Liver (tissue), 10 donors: ENCODE measurements at places on chromosomes 12 and 14.

- DNase-seq = peak; percentile 44
Observed at GRCh38 chr14:49641697-49642129, 6.7 kb upstream of the DNAAF2 start.

- DNase-seq = no peak
Observed at GRCh38 chr14:57574617-57575288, 81.1 kb upstream of the CCDC198 start.

DNA sequence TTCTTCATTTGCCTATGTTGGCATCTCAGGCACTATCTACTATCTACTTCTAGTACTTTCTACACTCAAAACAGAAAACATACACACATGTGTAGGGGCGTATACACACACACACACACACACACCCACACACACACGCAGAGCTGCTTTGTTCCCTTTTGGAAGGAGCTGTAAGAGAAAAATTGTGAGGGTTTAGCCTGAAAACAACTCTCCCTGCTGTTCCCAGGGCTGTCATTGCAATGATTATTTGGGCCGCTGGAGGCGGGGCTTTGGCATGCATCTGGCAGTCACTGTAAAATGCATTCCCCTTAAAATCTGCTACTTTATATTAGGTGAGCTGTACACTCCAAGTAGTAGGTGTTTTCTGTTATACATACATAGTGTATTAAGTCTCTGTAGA lies 29.1 kb upstream of the SLC38A2 start:
- no peak for DNase-seq

DNA sequence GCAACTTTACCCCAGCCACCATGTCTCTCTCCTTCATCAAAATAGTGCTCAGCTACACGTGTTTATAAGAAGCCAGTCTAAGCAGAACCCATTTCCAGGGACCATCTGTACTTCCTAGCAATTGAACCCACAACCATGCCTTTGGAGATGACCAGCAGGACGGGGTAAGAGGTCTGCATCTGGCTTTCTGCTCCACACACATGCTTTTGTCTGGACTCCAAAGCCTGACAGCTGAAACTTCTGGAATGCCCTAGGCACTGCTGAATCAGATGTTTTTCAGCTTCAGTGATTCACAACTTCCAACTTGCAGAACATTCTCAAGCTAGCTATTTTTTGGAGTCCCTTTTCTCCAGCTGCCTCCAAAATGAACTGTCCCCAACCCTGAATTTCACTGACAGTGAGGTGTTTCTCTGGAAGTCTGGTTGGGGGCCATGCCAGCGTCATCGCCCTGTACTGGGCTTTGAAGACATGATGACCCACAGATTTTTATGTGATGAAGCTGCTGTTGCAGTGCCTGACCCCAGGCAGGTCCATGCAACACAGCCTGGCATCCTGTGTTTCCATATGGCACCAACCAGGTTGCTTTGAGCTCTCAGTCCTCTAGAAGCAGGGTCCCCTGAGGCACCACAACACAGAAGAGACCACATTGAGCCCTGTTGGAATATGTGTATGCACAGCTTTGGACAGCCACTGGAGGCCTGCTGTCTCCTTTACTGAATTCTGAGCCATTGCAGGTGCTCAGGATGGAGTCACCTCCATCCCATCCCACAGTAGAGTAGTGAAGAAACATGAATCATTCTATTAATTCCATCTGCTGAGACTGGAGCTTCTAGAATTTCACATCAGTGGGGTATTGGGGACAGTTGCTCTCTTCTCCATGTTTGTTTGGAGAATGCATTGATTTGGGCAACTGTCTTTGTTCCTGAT lies 80.2 kb downstream of the NUAK1 start:
- no peak for DNase-seq

- DNase-seq = no peak
Observed at GRCh38 chr14:70666361-70666686, 24.6 kb downstream of the TTC9 start.

GRCh38 chr12:126860210-126860609 lies 1406.8 kb upstream of the TMEM132C start:
- DNase-seq = no peak

DNA sequence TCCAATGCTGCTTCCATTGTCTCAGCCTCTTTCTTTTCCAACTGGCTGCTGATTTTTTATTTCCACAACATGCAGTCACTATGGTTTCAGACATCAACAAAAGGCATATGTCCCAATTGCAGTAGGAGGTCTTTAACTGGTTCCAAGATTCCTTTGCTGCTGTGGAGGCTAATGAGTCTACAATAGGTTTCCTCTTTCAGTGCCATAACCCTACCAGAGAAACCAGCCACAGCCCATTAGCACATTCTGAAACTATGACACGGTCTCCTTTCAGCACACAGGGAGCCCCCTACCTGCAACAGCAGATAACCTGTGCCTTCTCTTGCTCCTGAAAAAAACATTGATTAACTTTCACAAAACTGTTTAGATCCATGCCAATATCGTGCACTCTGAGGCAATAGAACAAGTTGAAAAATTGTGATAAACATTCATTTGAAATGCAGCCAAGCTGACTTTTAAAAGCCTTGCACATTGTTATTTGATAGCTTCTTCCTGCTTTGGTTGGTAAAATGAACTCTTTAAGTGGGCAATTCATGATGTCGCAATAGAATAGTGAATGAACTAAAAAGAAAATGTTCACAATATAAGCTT lies 32.4 kb downstream of the PLEKHG7 start:
- no peak for DNase-seq

- no peak for DNase-seq
Observed at GRCh38 chr12:89882050-89882449, 173.4 kb upstream of the ATP2B1 start.

DNA sequence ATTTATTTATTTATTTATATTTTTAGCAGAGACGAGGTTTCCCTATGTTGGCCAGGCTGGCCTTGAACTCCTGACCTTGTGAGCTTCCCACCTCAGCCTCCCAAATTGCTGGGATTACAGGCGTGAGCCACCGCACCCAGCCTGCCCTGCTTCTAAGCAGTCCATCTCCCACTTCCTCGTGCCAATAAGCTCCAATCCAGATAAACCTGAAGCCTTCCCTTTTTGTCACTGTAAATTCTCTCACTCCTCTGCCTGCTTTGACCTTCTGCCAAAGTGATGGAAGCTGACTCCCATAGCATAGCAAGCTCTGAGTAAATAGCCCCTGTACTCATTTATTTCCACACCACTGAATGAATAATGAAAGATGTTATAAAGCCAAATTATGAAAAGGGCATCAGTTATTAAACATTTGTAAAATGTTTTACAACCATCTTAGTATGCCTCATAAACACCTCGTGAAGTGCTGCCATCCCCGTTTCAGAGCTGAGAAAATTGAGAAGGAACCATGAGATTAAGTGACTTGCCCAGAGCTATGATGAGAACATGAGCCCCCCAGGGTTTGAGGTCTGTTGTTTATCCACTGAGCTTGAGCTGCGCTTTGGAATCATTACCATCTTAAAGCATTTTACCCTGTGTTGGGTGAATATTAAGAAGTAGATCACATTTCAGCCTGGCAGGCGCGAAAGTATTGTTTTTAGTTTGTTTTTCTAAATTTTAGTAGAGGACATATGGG lies 30.4 kb downstream of the MANSC1 start:
- DNase-seq = no peak

- no peak for DNase-seq
Observed at GRCh38 chr12:32100888-32101287, 5.8 kb upstream of the BICD1 start.

GRCh38 chr12:87038098-87038497 lies 781.9 kb upstream of the MGAT4C start:
- DNase-seq = no peak

DNA sequence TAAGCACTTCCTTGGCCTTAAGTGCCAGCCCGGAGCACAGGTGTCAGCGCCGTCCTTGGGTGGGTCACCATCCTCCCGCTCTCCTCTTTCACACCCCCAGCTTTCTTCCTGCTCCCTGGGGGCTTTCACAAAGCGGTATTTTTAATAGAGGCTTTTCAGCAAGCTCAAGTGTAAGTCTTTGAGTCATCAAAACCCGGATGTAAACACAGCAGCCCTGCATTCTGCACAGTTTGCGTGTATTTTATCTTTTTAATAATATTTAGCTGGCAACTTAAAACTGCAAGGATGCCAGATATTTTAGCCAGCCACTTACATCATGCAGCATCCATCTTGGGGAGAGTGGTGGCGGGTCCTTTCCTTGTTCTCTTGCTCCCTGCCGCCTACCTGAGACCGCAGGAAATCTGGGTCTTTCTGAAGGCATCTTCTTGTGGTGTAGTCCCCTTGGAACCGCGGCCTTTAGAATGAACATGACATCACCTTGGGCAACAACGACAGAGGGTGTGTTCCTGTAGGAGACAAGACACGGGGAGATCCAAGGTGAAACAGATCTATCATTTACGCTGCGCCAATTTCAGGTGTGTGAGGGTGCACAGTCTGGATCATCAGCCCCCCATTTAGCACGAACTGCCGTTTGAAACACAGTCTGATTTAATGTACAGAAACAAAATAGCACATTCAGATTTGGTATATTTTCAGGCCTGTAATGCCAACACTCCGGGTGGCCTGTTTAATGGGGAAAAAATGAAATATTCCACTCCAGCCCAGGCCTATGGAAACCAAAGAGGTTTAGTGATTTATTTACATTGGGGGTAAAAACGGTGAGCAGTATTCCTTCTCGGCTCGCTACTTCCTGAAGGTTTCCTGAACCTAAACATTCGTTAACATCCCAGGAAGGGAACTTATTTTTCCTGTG lies 12.5 kb upstream of the IRF2BPL start:
- no peak for DNase-seq

DNA sequence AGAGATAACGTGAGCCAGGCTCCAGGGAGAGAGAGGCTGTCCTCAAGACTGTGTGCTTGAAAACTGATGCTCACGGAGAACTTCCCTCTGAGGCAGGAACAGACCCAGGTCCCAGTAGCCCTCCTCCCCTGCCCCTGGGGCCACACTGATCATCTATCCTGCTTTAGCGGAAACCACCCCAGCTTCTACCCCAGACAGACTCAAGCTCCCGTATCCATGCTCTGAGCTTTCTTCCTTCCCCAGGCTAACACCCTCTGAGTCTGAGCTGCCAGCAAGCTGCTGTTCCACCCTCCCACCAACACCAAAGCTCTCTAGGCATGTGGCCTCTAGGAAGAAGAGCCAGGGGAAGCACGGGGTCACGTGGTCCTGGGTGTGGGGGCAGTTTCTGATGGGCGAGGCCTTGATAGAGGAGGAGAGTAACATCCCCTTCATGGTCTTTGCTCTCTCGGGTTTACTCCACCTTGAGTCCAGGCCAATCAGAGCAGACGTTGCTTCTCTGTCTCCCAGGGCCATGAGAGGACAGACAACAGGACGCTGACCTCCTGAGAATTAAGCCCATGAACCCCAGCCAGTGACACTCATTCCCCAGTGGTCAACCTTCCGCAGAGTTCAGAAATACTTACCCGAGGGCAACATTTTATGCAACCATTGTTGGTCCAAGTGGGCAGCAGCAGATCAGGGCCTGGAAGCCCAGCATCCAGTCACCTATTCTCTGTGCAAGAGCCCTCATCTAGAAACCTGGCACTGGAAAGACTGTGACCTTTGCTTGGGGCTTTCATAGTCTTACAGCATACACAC lies 1.4 kb downstream of the PCK2 start:
- DNase-seq = peak; percentile 86

DNA sequence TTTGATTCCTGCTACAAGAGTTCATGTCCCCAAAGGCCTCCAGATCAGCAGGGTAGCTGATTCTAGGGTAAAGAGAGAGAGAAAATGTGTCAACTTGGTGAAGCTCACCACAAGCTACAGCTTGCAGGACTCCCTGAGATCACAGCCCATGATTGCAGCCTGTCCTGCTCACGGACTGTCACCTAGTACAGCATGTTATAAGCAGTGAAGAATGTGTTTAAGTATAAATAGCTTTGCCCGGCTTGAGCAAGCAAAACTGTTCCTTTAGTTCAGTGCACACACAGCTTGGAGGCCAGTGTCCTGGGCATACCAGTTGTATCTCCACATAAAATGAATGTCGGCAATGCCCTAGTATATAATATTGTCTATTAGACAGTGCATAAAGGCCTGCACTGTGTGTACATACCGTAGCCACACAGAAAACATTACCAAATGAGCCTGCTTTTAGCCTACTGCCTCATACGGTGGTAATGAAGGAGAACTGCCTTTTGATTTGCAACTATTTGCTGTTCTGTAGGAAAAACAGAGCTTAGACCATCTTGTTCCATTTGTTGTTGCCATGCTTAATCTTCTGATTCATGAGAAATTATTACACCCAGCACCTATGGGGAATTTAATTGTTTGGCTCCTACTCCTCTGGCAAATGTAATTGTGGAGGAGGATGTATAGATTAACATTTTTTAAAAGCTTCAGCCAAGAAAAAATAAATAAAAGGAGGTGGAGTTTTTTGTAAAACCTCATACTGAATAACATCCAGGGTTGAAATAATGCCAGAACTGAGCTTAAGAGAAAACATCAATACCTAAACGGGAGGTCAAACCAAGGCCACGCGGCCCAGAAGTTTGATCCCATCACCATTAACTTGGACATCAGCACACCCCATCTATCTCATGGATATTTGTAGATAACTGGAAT lies 108.1 kb upstream of the G2E3 start:
- no peak for DNase-seq

DNA sequence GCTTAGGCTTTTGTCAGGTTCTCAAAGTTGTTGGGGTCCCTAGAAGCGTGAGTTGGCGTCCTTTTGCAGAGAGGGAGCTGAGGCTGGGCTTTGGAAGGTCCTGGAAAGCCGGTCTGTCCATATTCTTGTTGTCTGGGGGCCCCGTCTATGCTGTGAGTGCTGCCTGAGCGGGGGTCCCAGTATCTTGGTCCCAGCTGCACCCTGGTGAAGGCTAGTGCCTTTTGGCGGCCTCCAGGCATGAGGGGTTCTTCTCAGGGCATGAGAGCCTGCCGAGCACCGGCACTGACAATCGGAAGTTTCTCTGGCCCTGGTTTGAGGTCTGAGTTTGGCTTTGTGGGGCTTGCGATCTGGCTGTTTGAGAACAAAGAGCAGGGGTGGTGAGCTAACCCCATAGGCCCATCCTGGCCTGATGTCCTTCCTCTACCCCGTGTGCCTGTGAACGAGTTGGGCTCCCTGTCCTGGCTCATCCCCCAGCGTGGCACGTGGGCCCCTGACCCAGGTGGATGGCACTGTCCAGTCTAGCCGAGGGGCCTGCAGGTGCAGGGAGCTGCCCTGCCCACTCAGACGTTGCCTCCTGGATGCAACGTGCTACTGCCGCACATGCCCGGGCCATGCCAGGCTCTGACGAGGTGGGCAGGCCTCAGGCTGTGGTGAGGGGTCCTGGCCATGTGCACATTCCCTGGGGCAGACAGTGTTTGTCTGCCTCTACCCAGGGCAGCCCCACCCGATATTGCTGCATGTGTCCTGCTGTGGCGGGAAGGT lies 3.9 kb downstream of the CEP170B start:
- no peak for DNase-seq

DNA sequence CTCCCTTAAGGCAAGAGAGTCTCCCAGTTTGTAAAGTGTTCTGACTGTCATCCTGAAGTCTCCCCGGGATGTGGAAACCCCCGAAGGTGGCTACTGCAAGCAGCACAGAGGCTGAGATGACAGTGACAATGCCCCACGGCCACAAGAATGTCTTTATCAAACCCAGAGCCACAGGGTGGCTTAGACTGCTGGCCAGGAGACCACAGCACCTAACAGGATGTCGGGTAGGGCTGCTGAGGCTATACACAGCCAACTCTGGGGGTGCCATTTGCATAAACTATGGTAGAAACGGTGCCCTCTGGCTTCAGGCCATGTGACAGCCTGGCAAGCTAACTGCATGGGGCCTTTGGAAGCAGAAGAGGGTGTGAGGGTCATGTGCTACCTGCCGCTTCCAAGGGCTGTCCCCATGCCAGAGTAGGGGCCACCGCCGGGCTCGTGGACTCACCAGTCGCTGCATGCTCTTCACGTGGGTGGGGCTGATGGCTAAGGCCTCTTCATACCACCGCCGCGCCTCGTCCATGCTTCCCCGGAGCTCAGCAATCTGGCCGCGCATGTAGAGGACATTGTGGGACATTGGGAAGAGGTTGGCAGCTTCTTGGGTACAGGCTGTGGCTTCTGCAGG lies 180.9 kb downstream of the CALM1 start:
- no peak for DNase-seq
